ENCODE measurements at places on chromosomes 6 and 20. TPM values are rescaled to one million over a fixed set of nuclear protein-coding genes. Genes with fewer than 3 reads are reported as not detected.

WFDC5 gene
- total RNA-seq: not detected

BTN1A1 gene
- not detected for total RNA-seq

SLC22A2 gene
- total RNA-seq: 0.38 TPM

CCN5 gene
- total RNA-seq: 0.25 TPM

TMEM14A gene
- total RNA-seq: 18.5 TPM

CCND3 gene
- total RNA-seq: 121 TPM

VSX1 gene
- not detected for total RNA-seq

HMGCLL1 gene
- total RNA-seq: 0.33 TPM

LY6G5B gene
- total RNA-seq: 1.3 TPM

LST1 gene
- not detected for total RNA-seq

SEMG1 gene
- total RNA-seq: not detected

R3HDML gene
- not detected for total RNA-seq

GRIK2 gene
- 1.1 TPM for total RNA-seq

FAM217A gene
- not detected for total RNA-seq

BEND6 gene
- total RNA-seq: 2.3 TPM

DYNLT2 gene
- total RNA-seq: 0.63 TPM

PLCB4 gene
- total RNA-seq: 34.4 TPM

BMP2 gene
- total RNA-seq: 26.6 TPM

TCF21 gene
- 4.7 TPM for total RNA-seq

PRRT1 gene
- total RNA-seq: not detected

C20orf141 gene
- total RNA-seq: 0.76 TPM
